ENCODE measurements at places on chromosomes 6 and 20.
A peak's percentile ranks its signal among the peaks of the same experiment; 100 is the strongest.

- no peak for DNase-seq
Measured at GRCh38 chr6:68973066-68973465, 338.0 kb downstream of the ADGRB3 start.

- DNase-seq, result peak; percentile 58
Measured at GRCh38 chr6:11366183-11366933, 133.9 kb upstream of the NEDD9 start.

DNA sequence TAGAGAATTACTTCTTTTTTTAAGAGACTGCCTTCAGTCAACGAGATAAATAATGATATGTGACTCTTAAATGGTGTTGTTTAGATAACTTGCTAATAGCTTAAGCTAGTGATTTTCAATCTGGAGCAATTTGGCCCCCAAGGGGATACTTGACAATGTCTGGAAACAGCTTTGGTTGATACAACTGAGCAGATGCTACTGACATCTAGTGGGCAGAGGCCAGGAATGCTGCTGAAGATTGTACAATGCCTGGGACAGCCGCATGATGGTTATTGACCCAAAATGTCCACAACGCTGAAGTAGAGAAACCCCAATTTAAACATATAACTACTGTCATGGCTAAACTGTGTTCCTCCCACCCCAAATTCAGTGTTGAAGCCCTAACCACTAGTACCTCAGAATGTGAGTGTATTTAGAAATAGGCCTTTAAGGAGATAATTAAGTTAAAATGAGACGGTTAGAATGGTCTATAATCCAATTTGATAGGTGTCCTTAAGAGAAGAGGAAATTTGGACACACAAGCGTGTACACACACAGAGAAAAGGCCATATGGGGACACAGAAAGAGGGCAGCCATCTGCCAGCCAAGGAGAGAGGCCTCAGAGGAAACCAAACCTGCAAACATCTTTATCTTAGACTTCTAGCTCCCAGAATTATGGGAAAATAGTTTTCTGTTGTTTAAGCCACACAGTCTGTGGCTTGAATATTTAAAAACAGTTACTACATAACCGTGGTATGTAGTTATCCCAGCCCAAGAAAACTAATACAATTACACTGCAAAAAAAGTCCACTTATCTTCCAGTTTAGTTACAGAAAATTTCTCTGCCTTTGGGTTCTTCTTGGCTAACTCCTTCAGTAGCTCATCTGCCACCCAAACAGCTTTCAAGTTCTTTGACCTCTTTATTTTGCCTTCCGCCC is 22.2 kb downstream of the RWDD2A start:
- DNase-seq, result peak; percentile 72

DNA sequence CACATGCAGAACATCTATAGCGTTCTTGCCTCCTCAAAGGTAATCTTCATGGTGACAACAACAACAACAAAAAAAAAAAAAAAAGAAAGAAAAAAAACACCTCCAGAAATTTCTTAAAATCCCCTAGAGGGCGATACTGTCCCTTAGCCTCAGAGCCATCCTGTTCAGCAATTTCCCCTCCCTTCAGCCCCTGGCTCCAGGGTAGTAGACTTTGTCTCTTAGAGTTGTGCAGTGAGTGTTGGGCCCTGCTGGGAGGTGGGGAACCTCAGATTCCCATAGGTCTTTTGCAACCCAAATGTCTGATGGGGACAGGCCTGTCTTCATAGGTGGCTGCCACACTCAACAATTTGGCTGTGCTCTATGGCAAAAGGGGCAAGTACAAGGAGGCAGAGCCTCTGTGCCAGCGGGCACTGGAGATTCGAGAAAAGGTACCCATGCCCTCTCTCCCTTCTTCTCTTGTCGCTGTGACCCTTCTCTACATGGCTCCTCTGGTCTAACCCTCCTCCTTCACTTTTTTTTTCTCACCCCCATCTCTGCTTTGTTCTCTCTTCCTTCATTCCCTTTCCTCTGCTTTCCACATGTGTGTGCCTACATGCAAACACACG is 6.0 kb upstream of the PTK7 start:
- DNase-seq, result peak; percentile 40

- DNase-seq, result peak; percentile 65
Measured at GRCh38 chr6:45421709-45422502, 44.2 kb upstream of the SUPT3H start.

- DNase-seq, result no peak
Measured at GRCh38 chr6:33667776-33668175, 43.7 kb downstream of the UQCC2 start.

GRCh38 chr6:102387326-102388033 is 994.0 kb downstream of the GRIK2 start:
- no peak for DNase-seq

- no peak for DNase-seq
Measured at GRCh38 chr20:57922706-57923105, 212.9 kb upstream of the PMEPA1 start.

DNA sequence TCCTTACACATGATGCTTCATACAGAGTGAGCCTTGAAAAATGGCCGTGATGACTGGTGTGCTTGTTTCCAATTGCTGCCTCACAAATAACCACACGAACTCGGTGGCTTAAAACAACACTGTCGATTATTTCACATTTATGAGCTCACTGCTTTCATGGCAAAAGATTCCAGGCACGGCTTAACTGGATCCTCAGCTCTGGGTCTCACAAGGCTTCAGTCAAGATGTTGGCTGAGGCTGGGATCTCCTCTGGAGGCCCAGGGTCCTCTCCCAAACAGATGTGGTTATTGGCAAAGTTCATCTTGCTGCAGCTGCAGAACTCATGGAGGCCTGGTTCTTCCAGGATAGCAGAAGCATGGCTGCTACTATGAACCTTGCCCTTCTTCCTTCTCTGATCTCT is 144.6 kb downstream of the TFAP2C start:
- no peak for DNase-seq

GRCh38 chr6:10643201-10643651 is 51.2 kb downstream of the C6orf52 start:
- DNase-seq, result no peak

GRCh38 chr6:161561908-161562307 is 288.0 kb upstream of the AGPAT4 start:
- no peak for DNase-seq

GRCh38 chr6:21914121-21914973 is 320.8 kb downstream of the SOX4 start:
- DNase-seq, result no peak

DNA sequence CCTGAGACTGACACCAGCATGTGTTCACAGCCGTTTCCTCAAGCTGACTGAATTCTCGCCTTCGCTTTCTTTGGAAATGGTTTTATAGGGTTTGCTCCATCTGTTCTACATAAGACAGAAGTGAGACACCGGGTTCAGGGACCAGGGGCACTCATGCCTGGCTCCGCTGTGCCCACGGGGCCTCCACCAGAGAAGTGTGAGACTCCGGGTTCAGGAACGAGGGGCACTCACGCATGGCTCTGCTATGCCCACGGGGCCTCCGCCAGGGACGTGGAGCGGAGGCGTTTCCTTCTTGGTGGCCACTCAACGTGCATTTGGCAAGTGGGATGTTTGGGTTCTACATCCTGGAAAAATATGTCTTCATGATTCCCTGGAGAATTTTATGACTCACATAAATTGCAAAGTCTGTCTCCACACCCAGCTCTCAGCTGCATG is 106.6 kb downstream of the RNASET2 start:
- DNase-seq, result no peak

GRCh38 chr6:161261816-161262215 is 12.0 kb downstream of the AGPAT4 start:
- DNase-seq, result no peak

- DNase-seq, result no peak
Measured at GRCh38 chr6:3351105-3351676, 92.4 kb downstream of the PSMG4 start.

- no peak for DNase-seq
Measured at GRCh38 chr6:69664551-69664950, 132.3 kb downstream of the LMBRD1 start.

GRCh38 chr6:104855507-104855906 is 4.2 kb downstream of the HACE1 start:
- DNase-seq, result no peak

DNA sequence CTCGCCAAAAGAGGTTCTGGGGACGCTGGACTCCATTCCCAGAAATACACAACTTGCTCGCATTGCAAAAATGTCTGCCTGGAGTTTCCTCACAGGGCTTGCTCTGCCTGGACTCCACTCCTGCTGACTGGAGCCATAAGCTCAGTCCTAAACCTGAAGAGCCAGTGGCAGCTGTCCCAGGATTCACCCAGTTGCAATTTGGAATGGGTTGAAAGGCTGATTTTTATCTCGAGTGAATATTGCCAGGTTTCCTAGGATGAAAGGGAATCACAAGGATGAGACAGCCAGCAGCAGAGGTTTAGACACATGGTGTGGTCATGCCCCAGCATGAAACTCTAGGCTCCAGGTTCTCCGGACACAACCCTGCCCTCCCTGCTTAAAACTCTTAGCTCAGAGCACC is 223.3 kb downstream of the BMP7 start:
- no peak for DNase-seq

Data from CD4-positive, CD25-positive, alpha-beta regulatory T cell (primary cell).